ENCODE measurements at places on chromosomes 7 and 10.

- DNase-seq: peak; percentile 46
Observed at GRCh38 chr10:113680190-113681111, 739 bp downstream of the CASP7 start.

DNA sequence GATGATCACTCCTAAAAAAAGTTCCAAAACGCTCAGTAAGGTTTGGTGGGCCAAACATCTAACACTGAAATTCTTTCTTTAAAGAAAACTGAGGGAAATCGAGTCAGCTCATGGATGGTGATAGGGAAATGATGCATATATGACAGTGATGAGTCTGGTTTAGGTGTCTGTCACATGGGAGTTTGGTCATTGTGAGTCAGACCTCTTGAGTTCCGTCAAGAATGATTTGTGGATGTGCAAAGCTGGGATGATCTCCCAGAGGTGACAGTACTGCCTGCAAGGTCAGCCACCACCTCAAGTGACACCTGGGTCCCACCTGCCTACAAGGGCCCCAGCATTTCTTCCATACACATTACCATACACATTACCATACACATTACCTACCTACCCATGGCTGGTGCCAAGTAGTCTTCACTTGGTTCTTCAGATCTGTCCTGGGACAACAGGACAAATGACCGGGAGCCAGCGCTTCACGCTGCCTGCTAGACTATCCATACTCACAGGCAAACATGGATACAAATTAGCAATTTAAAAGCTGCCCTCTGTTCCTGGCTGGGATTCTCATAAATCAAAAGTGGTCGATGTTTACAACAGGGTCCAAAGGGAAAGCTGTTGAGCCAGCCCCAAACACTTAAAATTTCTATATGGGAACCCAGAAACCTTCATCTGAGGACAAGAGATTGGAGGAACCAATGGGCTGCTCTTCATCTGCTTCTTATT, 128.4 kb downstream of the ADAM12 start:
- DNase-seq: no peak

GRCh38 chr7:32577421-32577820, 82.1 kb downstream of the AVL9 start:
- DNase-seq: no peak

DNA sequence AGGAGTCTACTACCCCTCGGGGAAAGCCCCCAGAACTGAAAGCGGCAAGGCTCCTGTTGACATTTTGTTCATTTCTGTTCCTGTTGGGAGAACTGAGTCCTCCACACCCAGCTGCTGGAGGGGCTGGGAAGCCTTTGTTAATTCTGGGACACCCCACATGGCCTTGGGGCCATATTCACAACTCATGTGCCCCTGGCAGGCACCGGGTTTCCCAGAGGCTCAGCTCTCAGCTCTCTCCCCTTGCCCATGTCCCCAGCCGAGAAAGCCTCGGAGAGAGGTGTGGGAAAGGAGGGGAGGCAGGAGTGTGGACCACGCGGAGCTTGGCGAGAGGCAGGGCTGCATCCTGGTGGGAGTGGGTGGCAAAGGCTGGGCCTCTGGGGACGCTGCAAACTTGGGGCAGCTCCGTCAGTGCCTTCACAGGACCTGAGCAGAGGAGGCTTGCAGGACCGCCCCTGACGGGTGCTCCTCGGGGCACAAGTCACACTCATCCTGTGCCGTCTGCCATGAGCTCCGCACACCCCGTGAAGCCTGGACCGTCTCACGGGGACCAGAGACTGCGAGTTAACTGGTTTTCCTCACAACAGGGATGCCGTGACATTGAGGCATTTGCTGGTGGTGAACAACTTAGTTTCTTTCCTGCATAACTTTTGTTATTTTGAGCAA, 140.9 kb downstream of the DNAJB6 start:
- no peak for DNase-seq

GRCh38 chr7:131188367-131189339, 139.0 kb upstream of the MKLN1 start:
- peak; percentile 92 for DNase-seq

GRCh38 chr10:1184541-1185430, 128.6 kb downstream of the WDR37 start:
- no peak for DNase-seq

DNA sequence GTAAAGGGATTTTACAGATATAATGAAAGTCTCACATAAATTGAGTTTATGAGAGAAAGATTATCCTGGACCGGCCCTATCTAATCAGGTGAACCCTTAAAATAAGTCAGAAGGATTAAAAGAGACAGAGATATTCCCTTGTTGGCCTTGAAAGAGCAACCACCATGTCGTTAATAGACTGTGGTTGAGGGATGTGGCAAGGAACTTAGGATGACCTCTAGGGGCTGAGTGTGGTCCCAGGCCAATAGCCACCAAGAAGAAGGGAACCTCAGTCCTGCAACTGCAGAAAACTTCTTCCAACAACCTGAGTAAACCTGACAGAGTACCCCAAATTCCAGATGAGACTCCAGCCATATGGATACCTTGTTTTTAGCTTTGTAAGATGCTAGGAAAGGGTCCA, 121.5 kb downstream of the POLR1F start:
- no peak for DNase-seq

- peak; percentile 66 for DNase-seq
Observed at GRCh38 chr10:132096223-132096622, 30.5 kb downstream of the JAKMIP3 start.

GRCh38 chr7:158403013-158403821, 184.4 kb downstream of the PTPRN2 start:
- no peak for DNase-seq

- DNase-seq: no peak
Observed at GRCh38 chr10:131790021-131790420, 110.8 kb upstream of the PPP2R2D start.

- DNase-seq: peak; percentile 27
Observed at GRCh38 chr7:150968734-150969372, 9.3 kb downstream of the KCNH2 start.

DNA sequence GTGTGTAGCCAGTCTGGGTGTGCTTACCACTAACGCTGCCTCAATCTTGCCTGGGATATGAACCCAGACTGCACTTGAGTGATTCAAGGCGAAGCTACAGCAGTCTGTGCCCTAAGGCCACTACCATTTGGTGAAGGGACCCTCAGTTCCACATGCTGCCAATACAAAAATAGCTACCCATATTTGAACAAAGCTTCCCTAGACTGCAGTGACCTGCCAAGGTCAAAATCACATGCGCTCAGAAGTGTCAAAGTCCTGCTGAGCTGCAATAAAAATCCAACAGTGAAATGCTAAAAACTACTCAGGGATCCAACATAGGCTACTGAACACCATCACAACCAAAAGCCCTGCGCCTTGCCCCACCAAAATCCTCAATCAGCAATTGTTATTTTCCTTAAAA, 472.3 kb upstream of the VSTM2A start:
- DNase-seq: no peak

GRCh38 chr7:114649689-114650088, 235.1 kb downstream of the FOXP2 start:
- DNase-seq: no peak

- no peak for DNase-seq
Observed at GRCh38 chr10:93255546-93255945, 181.9 kb downstream of the CYP26A1 start.

DNA sequence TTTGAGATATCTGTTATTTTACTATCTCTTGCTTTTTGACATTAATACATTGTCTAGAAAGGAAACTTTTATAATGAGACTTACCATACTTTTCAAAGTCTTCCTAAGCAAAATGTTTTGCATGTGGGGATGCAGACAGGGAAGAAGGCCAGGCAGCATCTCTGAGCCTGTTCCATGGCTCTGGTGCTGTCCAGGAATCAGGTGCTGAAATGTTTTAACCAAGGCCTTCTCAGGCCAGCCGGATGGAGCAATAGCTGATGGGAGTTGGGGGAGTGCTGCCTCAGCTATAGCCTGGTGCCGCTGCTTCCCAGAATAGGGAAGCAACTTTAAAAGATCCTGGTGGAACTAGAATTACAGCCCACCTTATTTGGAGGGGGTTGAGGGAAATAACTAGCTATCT, 38.5 kb downstream of the CRTAC1 start:
- DNase-seq: peak; percentile 26

GRCh38 chr7:30564243-30564892, 30.3 kb upstream of the GARS1 start:
- peak; percentile 85 for DNase-seq

DNA sequence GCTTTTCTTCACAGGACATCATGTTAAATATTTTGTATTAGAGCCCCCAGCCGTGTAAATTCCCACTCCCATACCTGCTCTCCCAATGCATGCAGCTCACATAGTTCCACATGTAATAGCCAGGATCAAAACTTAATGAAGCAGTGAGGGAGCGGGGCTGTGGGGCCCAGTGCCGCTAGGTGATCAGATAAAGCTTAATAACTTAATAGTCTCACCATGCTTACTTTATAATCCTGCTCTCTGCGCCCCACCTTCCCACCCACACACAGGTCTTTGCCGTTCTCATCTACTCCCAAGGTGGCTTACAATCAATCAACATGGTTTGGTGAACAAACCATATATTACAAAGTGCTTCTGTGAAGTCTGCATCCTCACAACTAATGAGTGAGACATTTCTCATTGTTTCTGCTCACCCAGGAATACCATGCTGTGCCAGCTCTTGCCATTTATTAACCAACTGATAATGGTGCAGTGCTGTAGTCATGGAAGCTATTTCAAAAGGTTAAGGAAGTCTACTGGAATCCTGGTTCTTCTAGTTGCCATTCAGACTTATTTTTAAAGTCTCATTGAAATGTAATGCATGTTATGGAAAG, 156.4 kb downstream of the CTTNBP2 start:
- DNase-seq: no peak

GRCh38 chr10:24299578-24300260, 90.8 kb downstream of the KIAA1217 start:
- DNase-seq: no peak

- DNase-seq: no peak
Observed at GRCh38 chr7:153087498-153087897, 327.9 kb downstream of the ACTR3B start.

DNA sequence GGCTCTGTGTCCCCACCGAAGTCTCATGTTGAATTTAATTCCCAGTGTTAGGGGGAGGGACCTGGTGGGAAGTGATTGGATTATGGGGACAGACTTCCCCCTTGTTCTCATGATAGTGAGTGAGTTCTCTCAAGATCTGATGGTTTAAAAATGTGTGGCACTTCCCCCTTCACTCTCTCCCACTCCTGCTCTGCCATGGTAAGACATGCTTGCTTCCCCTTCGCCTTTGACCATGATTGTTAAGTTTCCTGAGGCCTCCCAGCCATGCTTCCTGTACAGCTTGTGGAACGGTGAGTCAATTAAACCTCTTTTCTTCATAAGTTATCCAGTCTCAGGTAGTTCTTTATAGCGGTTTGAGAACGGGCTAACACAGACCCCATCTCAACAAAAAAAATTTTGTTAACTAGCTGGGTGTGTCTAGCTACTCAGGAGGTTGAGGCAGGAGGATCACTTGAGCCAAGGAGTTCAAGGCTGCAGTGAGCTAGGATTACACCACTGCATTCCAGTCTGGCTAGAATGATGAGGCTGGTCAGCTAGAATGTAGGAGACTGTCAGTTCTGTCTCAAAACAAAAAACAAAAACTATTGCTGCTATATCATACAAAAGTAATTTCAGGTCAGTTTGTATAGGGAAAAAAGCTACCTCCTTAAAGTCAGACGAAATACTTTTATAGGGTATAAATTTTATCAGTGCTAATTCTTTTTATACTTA, 57.7 kb downstream of the ATAD1 start:
- no peak for DNase-seq

- no peak for DNase-seq
Observed at GRCh38 chr7:73810998-73811360, 19.8 kb upstream of the CLDN4 start.

GRCh38 chr10:16566202-16566805, 44.6 kb upstream of the C1QL3 start:
- no peak for DNase-seq

- no peak for DNase-seq
Observed at GRCh38 chr10:57247271-57247670, 886.2 kb upstream of the ZWINT start.

- DNase-seq: peak; percentile 6
Observed at GRCh38 chr10:88386204-88386788, 196.8 kb downstream of the RNLS start.

DNA sequence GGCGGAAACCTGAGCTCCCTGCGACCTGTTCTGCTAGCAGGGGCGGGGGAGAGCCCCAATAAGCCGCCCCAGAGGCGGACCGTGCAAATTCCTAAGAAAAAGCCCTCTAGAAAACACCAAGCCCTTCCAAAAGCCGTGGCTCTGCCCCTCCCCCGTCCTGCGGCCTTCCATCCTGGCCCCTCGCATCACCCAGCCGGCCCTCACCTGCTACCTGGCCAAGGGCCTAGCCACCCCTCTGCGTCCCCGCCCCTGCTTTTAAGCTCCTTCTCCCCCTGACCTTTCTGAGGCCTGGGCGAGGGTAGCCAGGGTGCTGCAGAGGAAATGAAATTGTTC, 24.9 kb downstream of the SKIDA1 start:
- DNase-seq: no peak

DNA sequence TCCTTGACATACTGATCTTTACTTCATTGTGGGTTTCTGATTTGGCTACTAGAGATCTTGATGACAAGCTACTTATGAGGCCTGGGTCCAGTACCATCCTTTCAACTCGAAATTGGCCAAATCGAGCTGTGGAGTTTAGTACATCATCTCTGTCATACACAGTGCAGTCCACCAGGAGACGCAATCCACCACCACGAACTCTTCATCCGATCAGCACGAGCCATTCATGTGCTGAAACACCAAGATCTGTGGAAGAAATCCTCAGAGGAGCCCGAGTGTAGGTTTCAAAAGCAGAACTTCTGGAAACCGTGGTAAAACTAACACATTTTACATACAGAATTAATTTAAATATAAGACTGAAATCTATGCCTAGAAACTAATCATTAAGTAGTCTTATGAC, 14.2 kb downstream of the DNAJC9 start:
- no peak for DNase-seq

DNA sequence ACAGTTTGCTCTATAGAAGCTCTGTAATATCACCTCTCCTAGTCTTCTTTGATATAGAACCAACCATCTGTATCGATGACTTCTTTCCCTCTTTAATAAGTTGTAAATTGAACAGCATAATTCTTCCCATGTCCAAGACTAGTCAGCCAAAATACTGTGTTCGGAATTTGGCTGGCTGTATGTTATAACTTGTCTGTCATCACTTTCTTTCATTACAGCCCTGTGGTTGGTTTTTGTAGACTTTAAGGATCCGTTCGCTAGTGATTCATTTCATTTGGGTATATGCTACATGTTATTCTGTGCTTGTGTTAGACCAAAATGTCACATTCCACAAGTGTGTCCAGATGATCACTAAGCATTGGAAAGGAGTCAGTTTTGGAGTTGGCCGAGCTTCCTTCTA, 155.4 kb upstream of the ITGB1 start:
- peak; percentile 61 for DNase-seq

- DNase-seq: peak; percentile 41
Observed at GRCh38 chr10:3723766-3724165, 61.2 kb downstream of the KLF6 start.

DNA sequence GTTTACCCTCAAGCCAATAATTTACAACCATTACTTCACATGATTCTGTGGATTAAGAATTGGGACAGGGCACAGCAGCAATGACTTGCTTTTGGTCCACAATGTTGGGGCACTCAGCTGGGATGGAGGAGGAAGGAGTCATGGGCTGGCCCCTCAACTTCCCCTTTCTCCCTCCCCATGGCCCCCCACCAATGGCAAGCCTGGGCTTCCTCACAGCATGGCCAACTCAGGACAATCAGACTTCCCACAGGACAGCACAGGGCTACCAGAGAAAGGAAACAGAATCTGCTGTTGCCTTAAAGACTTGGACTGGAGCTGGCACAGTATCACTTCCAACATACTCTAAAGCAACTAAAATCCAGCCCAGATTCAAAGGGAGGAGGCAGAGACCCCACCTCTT, 160.7 kb downstream of the PTPN20 start:
- DNase-seq: no peak

- no peak for DNase-seq
Observed at GRCh38 chr10:103590744-103591291, 97.3 kb downstream of the NEURL1 start.

Data from AG08395 (cell line).